ENCODE measurements at places on chromosomes 5 and 9. TPM values are rescaled to one million over a fixed set of nuclear protein-coding genes. Genes with fewer than 3 reads are reported as not detected.

Gene GABBR2
- total RNA-seq, result 0.38 TPM

Gene AFAP1L1
- 38.6 TPM for total RNA-seq

Gene FCN1
- 1.1 TPM for total RNA-seq

Gene TRAF1
- total RNA-seq, result 2.0 TPM

Gene FAM221B
- not detected for total RNA-seq

Gene SAPCD2
- total RNA-seq, result 0.10 TPM

Gene GCNT4
- total RNA-seq, result 3.5 TPM

Gene PCDHB15
- total RNA-seq, result 2.5 TPM

Gene ORM1
- not detected for total RNA-seq

DNA sequence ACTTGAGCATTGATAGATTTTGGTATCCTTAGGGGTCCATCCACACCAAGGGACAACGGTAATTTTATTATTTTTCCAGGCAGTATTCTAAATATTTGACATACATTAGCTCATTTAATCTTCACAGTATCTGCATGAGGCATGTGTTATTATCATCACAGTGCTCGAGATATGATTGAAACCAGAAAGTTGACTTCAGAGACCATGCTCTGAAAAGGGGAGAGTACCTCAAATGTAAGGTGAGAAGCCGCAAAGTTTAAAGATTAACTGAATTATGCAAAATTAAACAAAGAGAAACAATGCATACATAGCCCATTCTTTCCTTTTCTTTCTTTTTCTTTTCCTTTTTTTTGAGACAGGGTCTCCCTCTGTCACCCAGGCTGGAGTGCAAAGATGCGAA, 104.1 kb downstream of the SLC25A46 start:
- H3K27me3 ChIP-seq, result no peaks in the 10 kb centered on the region
- DNase-seq, result no peak
- no peak overlapping the region for H3K27ac ChIP-seq
- H3K4me3 ChIP-seq, result no peak overlapping the region

GRCh38 chr5:133344266-133344665, 268.1 kb downstream of the FSTL4 start:
- no peaks in the 10 kb centered on the region for H3K27me3 ChIP-seq
- DNase-seq, result no peak
- no peaks in the 10 kb centered on the region for H3K36me3 ChIP-seq
- no peak overlapping the region for H3K27ac ChIP-seq

DNA sequence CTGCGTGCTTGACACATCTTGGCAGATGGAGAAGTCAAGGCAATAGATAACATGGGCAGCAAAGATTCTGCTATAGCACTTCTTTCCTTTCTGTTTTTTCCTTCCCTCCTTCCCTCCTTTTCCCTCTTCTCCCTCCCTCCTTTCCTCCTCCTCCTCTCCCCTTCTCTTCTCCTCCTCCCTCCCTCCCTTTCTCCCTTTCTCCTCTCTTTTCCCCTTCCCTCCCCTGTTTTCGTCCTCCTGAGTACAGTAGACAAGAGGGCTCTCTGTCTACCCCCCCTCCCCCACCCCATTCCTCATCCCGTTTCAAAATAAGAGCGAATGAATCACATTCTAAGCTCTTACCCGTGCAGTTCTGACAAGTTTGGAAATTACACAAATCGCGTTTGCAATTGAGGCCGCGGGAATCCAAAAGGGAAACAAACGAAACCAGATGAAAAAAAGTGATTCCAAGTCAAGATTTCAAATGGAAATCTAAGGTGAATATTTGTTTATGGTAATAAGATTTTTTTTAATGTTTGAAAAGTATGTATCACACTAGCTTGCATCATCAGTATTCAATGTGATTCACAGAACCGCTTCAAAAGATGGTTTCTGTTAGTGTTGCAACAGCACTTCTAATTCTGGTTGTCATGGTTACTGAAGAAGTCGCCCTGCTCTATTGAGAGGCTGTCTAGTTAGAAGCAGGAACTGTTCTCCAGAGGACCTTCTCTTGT, 1.3 kb downstream of the NIM1K start:
- H3K36me3 ChIP-seq, result no peaks in the 10 kb centered on the region
- H3K27me3 ChIP-seq, result no peaks in the 10 kb centered on the region

GRCh38 chr9:89896806-89897340, 292.1 kb downstream of the GADD45G start:
- H3K4me1 ChIP-seq, result peaks cover 7% of the 10 kb centered on the region
- H3K27ac ChIP-seq, result no peak overlapping the region
- H3K4me3 ChIP-seq, result no peak overlapping the region
- H3K27me3 ChIP-seq, result no peaks in the 10 kb centered on the region

- no peak overlapping the region for H3K27ac ChIP-seq
- DNase-seq, result no peak
- H3K4me1 ChIP-seq, result no peaks in the 10 kb centered on the region
- H3K4me3 ChIP-seq, result no peak overlapping the region
Observed at GRCh38 chr9:38350529-38350928, 42.0 kb upstream of the ALDH1B1 start.

- H3K4me1 ChIP-seq, result peaks cover 14% of the 10 kb centered on the region
- H3K27ac ChIP-seq, result peak overlapping the region; percentile 98
- H3K36me3 ChIP-seq, result no peaks in the 10 kb centered on the region
- H3K27me3 ChIP-seq, result no peaks in the 10 kb centered on the region
- peak overlapping the region; percentile 95 for H3K4me3 ChIP-seq
Observed at GRCh38 chr5:149730620-149731331, 666 bp downstream of the PPARGC1B start.

DNA sequence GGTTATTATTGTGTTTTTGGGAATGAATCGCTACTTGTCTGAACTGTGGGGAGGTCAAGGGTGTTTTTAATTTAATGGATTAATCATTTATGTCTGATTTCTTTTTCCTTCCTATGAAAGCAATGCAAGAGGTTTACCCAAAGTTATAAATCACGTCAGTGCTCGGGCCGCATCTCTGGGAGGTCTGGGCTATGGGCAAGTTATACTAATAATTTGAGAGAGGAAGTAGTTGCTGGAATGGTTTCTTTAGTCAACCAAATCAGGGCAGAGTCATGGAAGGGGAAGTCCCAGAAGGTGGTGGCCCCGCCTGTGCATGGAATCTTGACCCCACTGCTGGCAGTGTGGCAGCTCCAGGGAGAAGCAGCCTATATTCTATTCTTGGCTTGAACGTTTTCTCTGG, 180.2 kb downstream of the HSPA4 start:
- H3K27me3 ChIP-seq, result no peaks in the 10 kb centered on the region
- no peak overlapping the region for H3K27ac ChIP-seq
- no peak overlapping the region for H3K4me3 ChIP-seq
- no peaks in the 10 kb centered on the region for H3K4me1 ChIP-seq

DNA sequence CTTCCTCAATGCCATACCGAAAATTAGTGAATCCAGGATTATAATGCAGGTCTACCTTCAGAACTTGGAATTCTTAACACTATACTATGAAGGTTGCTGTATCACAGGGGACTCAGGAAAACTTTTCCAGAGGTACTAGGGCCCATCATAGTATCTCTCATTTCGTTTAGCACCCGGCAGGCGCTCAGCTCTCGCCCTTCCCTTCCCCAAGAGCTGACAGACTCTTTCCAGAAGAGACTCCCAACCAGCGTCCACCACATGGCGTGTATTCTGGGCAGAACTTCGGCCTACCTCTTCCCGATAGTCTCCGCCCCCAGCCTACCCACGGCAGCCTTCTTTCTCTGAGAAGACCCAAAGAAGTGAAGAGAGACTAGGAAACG, 271 bp downstream of the NOL8 start:
- peak overlapping the region; percentile 98 for H3K27ac ChIP-seq
- peaks cover 3% of the 10 kb centered on the region for H3K36me3 ChIP-seq
- H3K4me1 ChIP-seq, result peaks cover 29% of the 10 kb centered on the region
- no peaks in the 10 kb centered on the region for H3K27me3 ChIP-seq
- no peak for DNase-seq
- peak overlapping the region; percentile 86 for H3K4me3 ChIP-seq

- no peak overlapping the region for H3K27ac ChIP-seq
- no peaks in the 10 kb centered on the region for H3K36me3 ChIP-seq
- no peak overlapping the region for H3K4me3 ChIP-seq
- no peak for DNase-seq
Observed at GRCh38 chr5:158951436-158952247, 148.1 kb downstream of the EBF1 start.
